ENCODE measurements at places on chromosomes 11 and 22.

DNA sequence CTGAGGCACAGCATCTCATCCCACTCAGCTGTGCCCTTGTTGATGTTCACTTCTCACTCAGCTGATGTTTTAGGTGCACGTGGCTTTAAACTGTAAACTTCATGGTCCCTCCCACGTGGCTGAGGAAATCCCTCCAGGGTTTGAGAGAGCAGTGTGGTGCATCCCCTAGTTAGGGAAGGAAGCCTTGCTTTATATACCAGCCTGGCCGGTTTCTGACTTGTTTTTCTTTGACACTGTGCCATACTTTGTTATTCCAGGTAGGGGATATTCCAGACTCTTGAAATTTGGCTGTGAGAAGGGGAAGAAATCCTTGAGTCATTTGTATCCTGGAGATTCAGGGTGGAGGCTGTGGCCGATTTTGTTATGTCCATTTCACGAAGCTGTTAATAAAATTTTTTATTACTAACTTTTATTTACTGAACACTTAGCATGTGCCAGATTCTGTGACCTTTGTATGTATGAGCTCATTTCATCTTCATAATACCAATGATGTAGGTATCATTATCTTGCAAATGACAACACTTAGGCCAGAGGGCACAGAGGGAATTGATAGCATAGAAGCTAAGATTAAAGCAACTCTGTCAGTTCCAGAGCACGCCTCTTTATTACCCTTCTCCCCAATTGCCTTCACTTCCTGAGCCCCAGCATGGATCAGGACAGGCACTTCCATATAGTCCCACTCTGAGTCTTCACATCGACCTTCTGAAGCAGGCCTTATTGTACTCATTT lies 116.6 kb downstream of the NAV2 start:
- DNase-seq = no peak

- DNase-seq = no peak
Observed at GRCh38 chr22:47276450-47276820, 514.0 kb downstream of the TBC1D22A start.

DNA sequence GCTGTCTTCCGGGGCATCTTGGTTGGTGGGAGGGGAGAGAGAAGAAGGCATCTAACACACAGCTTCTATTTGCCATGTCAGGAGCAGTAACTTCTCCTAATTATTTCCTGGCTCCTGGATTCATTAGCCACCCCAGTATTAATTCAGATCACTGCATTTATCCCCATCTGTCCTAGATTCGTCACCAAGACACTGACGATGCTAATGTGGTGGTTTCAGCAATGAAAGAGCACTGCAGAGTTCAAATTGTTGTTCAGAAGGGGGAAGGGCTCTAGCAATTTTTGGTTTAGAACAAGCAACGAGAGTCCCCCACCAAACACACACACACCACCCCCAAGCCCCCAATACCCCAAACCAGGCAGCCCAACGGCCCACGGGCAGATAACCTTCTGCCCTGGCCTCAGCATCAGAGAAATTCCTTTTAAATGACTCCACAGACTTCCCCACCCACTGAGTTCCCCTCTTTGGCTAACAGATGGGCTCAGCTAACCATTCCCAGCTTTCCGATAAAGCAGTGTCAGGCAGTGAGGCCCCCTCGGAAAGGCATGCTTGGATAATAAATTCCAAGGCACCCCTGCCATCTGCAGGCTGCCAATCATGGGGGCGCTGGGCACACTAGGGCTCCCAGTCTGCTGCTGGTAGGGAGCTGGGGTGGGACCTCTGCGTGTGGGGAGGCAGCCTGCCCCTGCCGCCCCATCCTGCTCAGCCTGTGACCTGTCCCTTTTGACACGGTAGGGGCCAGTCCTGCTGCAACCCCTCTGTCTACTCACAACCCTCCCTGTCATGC lies 453.5 kb downstream of the MIAT start:
- no peak for DNase-seq

DNA sequence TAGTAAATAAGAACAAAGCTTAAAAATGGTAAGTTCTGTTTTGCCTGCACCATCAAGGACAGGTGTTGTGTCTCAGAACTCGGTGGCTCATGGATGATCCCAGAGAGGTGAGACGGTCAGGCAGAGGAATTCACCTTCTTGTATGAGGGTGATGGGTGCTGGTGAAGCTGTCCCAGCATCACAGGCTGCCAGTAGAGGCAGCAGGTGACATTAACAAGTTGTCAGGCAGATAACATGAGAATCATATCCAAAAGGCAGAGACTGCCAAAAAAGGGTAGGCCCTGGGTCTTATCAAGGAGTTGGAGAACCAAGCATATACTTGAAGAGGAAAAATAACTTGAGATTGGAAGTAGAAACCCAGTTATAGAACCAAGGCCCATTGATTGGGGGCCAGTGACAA lies 437.8 kb downstream of the DYNC2H1 start:
- DNase-seq = no peak

- no peak for DNase-seq
Observed at GRCh38 chr11:44681698-44682097, 45.1 kb upstream of the TSPAN18 start.

DNA sequence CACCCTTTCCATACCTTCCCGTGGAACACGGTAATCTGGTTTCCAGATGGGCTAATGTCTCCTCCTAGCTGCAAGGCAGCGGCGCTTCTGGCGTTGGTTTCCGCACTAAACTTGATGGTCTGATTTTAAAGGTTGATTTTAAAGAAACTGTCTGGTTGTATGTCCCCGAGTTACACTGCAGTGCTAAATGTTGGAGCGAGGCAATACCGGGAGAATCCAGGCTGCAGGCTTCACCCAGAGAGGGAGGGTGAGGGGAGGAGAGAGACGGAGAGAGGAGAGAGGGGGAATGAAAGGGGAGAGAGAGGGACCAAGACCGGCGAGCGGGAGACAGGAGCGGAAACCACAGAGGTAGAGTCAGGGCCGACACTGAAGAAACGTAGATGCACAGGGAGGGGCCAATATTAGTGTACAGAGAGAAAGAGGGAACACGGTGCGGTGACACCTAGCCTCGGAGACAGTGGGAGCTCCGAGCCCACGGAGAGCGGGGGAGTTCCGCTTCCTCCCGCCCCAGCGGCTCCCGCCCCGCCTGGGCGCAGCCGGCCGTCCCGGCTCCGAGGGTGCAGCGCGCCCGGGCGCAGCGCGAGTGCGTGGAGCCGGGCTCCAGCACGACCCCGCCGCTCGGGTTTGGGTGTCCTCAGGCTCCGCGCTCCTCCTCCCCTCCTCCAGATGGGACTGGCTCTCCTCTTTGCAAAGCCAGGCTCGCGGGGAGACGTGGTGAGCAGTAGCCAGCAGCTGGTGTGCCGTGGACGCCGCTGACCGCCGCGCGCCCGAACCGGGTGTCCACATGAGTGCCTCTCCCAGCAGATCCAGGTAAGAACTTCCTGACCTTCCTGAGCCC lies 71.9 kb upstream of the GRAMD1B start:
- DNase-seq = no peak

- no peak for DNase-seq
Observed at GRCh38 chr22:30413001-30413400, 12.6 kb upstream of the MTFP1 start.

DNA sequence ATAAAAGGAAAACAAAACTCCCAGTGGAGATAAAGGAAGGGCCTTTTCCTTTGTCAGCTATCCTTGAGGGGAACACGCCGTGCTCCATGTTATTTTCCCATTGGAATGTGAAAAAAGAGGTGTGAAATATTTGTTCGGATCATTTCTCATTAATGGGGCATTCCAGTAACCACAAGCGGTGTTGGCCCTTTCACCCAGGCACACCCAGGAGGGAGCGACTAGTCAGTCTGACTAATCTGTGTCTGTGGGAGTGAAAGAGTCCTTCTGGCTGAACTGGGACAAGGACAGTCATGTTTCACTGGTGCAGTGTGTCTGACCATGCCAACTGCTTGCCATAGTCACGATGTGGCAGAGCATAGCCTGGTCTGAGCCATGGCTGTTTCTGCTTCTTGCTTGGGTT lies 13.0 kb upstream of the MYEOV start:
- DNase-seq = no peak

GRCh38 chr22:47452184-47452583 lies 689.7 kb downstream of the TBC1D22A start:
- DNase-seq = no peak

DNA sequence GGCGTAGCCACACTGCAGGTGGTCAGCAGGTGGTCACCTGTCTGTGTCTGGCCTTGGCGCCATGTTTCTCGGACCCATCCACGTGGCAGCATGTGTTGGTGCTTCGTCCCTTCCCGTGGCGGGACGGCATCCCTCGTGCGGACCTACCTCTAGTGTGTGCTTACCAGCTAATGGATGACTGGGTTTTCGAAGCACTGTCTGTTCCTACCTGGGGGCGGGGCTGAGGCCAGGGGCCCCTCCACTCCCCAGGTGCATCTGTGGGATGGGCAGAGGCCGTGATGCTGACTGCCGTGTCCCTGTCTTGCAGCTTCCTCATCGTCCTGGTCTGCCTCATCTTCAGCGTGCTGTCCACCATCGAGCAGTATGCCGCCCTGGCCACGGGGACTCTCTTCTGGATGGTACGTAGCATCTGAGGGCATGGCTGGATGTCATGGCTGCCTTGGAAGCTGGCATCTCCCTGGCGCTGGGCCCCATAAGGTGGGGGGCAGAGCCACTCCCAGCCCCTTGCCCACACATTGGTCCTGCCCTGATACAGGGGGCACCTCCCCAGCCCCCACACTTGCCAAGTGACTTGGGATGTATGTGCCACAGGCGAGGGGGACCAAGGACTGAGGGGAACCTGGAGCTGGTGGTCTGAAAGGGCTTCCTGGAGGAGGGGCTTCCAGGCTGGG lies 82.9 kb downstream of the KCNQ1 start:
- DNase-seq = no peak

GRCh38 chr11:114172871-114173444 lies 113.4 kb downstream of the ZBTB16 start:
- DNase-seq = no peak

- no peak for DNase-seq
Observed at GRCh38 chr22:49303781-49304461, 523.8 kb downstream of the BRD1 start.

DNA sequence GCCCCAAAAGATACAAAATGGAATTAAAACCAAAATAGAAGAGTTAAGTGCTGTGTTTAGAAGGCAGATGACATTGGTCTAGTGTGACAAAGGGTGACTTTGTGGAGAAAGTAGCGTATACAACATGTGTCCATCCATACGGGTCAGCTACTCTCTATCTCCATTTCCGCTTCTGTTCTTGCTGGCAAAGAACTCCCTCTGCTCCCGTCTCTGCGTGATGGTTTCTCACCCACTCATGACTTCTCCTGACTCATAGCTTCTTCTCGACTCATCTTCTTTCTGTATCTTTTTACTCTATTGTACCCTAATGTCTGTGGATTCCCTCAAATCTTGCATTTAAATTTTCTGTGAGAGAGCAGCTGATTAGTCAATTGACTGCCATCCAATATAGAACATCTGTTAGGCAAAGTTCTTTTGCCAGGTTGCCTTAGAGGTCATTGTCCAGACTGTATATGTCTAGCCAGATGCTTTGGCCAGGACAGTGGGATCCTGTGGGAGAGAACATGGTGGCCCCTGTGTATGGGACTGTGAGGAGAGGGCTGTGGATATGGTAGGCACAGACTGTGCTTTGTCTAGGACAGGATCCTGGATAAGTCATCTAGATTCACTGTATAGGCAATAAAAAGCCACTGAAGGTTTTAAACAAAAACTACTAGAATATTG lies 28.4 kb downstream of the MMP13 start:
- DNase-seq = no peak

- no peak for DNase-seq
Observed at GRCh38 chr11:8757533-8757932, 74.9 kb downstream of the RPL27A start.

GRCh38 chr11:71373791-71374454 lies 74.3 kb downstream of the DHCR7 start:
- no peak for DNase-seq

DNA sequence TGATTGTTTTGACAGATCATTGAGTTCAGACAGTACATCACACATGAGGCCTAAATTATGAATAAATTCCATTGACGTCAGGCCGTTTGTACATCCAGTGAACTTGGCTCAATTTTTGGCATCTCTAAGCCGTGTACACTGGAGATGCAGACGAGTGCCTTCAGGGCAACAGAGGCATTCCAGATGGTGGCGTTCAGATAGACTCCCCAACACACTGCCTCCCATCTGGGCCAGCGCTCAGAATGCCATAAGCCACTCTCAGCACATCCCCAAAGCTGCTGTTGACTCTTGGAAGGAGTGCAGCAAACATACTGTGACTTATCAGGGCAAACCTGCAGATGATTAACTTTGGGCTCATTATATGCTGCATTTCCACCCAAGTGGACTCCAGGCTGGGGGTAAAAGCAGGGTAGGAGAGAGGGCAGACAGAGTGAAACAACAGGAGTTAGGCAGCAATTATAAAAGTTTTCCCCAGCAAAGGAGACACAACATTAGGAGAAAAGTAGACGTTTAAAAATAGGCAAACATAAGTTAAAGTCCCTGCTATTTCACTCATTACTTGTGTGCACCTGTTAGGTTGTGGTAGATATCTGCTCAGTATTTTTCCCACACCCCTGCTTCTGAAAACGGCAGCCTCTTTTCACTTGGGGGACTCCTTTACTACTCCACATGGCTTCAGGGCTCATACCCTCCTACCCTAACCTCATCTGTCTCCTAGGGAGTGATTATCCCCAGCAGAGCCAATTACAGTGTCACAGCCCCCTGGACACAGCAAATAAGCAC lies 60.2 kb upstream of the PDE3B start:
- DNase-seq = no peak

GRCh38 chr11:117833401-117833891 lies 8.9 kb upstream of the FXYD2 start:
- no peak for DNase-seq

DNA sequence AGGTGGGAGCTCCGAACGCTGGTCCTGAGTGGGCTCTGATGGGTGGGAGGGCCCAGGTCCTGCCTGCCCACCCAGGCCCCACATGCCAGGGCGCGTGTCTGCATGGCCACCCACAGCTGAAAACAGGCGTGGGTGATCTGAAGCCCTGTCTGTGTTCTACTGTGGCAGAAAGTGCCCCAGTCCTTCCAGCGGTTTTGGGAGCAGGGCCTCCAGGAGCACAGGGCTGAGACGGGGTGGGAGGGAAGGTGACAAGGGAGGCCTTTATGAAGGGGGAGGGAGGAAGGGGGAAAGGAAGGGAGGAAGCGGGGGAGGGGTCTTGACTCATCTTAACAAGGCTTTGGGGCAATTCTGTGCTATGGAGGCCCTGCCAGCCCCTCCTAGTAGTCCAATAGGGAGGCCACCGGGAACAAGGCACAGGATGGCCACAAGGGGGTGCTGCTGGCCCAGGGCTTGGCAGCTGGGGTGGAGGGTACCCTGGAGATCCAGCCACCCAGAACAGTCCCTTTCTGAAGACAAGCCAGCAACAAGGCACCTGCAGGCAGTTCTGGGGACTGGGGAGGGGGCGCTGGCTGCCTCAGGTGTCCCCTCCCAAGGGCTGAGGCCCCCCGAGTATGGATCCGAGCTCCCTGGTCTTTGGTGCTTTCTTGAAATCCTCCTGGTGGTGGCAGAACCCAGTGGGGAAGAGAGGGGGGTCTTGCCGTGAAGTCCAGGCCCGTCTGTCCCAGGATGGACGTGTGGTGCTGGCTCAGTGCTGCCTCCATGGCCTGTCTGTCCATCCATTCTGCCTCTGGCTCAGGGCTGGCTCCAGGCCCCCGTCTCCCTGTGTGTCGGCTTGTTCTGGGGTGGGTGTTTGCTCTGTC lies 6.3 kb upstream of the FADS3 start:
- DNase-seq = peak; percentile 66

Data from stimulated activated CD8-positive, alpha-beta memory T cell treated with anti-CD3 and anti-CD28 coated beads, Interleukin-15, amount 100 ng/mL, for 1 hour (primary cell).